ENCODE measurements at places on chromosomes 2 and 18. TPM values are rescaled to one million over a fixed set of nuclear protein-coding genes. Genes with fewer than 3 reads are reported as not detected.

DNA sequence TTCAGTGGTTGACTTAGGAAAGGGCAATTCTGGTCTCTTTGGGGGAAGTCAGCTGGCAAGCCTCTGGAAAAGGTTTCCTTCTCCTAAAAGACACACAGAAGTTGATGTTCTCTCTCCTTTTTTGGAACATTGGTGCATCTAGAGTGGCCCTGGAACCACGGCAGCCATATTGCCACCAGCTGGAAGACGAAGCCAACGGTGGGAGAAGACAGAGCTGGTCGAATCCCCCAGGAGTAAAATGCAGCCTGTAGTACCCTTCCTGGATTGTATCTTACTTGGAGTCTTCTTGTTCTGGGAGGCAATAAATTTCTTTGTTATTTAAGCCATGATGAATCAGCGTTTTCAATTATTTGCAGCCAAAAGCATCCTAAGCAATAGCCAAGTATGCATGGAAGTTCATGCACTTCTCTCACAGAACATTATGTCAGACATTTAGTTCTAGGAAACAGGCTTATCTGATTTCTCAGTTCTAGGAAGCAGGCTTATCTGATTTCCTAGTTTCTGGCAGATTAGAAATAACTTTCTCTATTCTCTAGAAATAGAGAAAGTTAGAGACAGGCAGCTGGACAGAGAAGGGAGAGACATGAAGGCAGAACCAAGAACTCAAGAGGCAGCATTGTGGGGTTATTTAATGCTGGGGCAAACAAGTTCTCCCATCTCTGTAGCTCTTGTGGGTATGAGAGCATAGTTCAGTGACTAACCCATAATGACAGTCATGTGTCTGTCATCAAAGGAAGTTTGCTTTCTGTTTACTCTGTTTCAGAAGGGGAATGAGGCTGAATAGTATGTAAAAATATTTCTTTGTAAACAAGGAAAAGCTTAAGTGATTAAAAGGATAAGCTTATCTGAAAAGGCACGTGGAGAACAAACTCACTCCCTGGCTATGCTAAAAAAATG lies 40.5 kb upstream of the NABP1 start:
- DNase-seq, result peak; percentile 95

GRCh38 chr2:113251118-113251517 lies 27.6 kb downstream of the PAX8 start:
- DNase-seq, result no peak

- DNase-seq, result no peak
Observed at GRCh38 chr18:63844254-63844653, 43.3 kb upstream of the SERPINB2 start.

NR4A2 gene
- total RNA-seq, result not detected
